ENCODE measurements at places on chromosomes 13 and 19.

GRCh38 chr19:54790711-54791110 lies 12.7 kb upstream of the KIR2DL4 start:
- no peak for DNase-seq

- DNase-seq, result no peak
Observed at GRCh38 chr19:49256691-49257090, 68.3 kb downstream of the SLC6A16 start.

GRCh38 chr13:67803118-67803517 lies 573.0 kb upstream of the PCDH9 start:
- DNase-seq, result no peak

DNA sequence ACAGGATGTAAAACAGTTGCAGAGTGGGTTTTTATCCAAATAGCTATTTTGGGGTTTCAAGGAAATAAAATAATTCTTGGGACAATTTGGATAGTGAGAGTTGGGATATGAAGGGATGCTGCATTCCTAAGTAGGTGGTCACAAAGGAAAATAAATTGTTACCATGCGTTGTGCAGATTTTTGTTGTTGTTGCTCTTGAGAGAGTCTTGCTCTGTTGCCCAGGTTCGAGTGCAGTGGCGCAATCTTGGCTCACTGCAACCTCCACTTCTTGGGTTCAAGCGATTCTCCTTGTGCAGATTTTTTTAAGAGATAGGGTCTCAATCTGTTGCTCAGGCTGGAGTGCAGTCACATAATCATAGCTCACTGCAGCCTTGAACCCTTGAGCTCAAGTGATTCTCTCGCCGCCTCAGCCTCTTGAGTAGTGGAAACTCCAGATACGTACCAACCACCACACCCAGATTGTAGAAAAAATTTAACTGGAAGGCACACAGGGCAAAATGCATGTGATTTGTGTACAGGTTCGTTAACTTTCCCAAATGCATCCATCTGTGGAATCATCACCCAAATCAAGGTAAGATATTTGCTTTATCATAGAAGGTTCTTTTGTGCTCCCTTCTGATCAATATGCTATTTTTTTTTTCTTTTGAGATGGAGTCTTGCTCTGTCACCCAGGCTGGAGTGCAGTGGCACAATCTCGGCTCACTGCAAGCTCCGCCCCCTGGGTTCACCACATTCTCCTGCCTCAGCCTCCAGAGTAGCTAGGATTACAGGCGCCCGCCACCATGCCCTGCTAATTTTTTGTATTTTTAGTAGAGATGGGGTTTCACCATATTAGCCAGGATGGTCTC lies 16.0 kb downstream of the SLC1A5 start:
- DNase-seq, result no peak

All from HEK293T (cell line).